Panc1 (cell line): ENCODE measurements at places on chromosomes 1 and 21. TPM values are rescaled to one million over a fixed set of nuclear protein-coding genes. Genes with fewer than 3 reads are reported as not detected.
A peak's percentile ranks its signal among the peaks of the same experiment; 100 is the strongest.

The NRAS gene
- 50.2 TPM for total RNA-seq

DNA sequence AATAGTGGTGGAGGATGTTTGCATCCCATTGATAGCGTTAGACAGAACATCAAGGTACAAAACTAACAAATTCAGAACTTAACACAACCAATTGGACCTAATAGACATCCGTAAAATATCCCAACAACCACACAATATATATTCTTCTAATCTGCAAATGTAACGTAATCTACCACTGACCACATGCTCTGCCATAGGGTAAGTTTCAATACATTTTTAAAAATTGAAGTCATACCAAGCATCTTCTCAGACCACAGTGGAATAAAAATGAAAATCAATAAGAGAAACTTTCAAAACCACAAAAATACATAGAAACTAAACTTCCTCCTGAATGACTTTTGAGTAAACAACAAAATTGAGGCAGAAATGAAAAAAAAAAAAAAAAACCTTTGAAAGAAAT is 1087.5 kb downstream of the KCNT2 start:
- no peak overlapping the region for H3K27ac ChIP-seq
- H3K4me1 ChIP-seq: no peaks in the 10 kb centered on the region
- H3K36me3 ChIP-seq: no peaks in the 10 kb centered on the region
- no peak overlapping the region for H3K4me3 ChIP-seq
- DNase-seq: no peak

DNA sequence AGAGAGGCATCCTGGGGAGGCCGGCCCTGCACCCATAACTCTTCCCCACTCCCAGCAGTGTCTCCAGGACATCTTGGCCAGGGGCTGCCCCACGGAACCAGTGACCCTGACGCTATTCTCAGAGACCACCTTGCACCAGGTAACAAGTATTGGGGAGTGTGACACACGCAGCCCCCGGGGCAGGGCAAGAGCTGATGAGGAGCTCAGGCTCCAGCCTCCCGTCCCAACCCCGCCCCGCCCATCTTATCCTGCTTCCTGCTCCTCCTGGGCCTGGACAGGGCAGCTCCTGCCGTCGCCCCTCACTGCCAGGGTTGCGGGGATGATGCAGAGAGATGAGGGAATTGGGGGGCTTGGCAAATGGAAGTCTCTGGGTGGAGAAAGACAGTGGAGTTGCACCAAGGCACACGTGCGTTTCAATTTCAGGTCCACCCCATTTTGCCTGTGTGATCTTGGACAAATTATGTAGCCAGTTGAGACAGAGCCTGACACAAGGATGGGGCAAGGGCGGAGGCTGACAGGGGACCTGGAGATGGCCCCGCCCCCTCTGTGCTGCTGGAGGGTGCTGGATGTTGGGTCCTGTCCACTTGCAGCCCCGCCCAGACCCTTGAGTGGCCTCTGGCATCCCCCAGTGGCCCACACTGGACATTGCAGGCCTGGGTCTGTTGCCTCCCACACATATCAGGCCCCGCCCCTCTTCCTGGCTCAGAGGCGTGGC is 10.7 kb downstream of the CLCNKA start:
- no peak overlapping the region for H3K4me3 ChIP-seq
- DNase-seq: peak; percentile 65
- no peak overlapping the region for H3K27ac ChIP-seq
- no peaks in the 10 kb centered on the region for H3K36me3 ChIP-seq

- no peaks in the 10 kb centered on the region; the same call in 1 of the 2 replicates for H3K27me3 ChIP-seq
- no peak overlapping the region for H3K27ac ChIP-seq
- H3K4me1 ChIP-seq: no peaks in the 10 kb centered on the region
- H3K4me3 ChIP-seq: no peak overlapping the region
Measured at GRCh38 chr1:244096066-244096610, 45.1 kb downstream of the ZBTB18 start.

GRCh38 chr1:156124557-156125483 is 10.3 kb downstream of the LMNA start:
- peaks cover 94% of the 10 kb centered on the region for H3K4me1 ChIP-seq
- no peaks in the 10 kb centered on the region; the same call in 1 of the 2 replicates for H3K36me3 ChIP-seq
- no peak for DNase-seq
- no peaks in the 10 kb centered on the region for H3K27me3 ChIP-seq
- H3K27ac ChIP-seq: peak overlapping the region; percentile 95

DNA sequence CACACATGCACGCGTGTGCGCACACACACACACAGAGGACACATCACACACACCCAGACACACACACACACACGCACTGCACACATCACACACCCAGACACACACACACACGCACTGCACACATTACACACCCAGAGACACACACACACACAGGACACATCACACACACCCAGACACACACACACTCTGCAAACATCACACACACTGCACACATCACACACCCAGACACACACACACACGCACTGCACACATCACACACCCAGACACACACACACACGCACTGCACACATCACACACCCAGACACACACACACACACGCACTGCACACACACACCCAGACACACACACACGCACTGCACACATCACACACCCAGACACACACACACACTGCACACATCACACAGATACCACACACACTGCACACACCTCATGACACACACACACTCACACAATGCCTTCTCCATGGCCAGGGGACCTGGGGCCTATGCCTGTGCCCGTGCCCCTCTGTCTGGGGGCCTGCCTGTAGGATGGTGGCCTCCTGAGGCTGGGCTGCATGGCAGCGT is 24.4 kb downstream of the CRYAA start:
- no peak for DNase-seq
- H3K27me3 ChIP-seq: no peaks in the 10 kb centered on the region
- no peak overlapping the region for H3K27ac ChIP-seq
- no peaks in the 10 kb centered on the region for H3K36me3 ChIP-seq
- no peaks in the 10 kb centered on the region; the same call in 1 of the 2 replicates for H3K4me1 ChIP-seq
